CD4-positive, alpha-beta T cell treated with Interleukin-6 for 4 hours (primary cell): ENCODE measurements at places on chromosomes 16 and 17.

DNA sequence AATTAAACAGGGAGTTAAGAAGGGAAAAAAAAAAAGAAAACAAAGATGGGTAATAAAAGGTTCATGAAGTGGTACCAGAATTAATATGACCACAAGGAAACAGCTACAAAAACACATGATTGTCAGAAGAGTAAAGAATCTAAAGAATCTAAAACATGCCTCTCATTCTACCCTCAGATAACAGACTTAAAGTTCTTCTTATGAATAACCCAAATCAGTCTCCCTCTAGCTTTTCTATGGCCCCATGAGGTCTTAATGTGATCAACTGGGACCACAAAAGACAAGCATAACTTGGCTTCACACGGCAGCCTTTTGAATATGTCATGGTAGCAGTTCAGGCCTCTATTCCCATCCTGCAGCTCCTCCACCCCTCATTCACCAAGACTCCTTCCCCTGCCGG, 6.9 kb downstream of the MYH10 start:
- no peak for DNase-seq

GRCh38 chr16:21197112-21197511, 14.3 kb downstream of the ZP2 start:
- DNase-seq, result no peak

- DNase-seq, result no peak
Measured at GRCh38 chr16:48914070-48914469, 304.1 kb upstream of the N4BP1 start.

DNA sequence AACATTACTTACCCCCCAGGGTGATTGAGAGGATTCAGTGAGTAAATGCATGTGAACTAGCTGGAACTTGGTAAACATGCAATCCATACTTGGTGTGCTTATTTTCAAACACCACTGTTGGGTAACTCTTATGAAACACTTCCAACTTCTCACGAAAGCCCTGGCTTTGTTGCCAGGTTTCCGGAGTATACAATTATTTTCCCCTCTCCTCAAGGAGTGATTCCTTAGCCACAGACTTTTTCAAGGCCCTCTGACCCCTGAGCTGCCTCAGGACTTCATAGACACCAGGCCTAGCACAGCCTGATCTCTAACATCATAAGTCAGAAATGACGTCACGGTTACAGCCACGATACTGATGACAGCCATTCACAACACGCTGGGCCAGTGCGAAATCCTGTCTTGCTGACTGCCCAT, 27.6 kb downstream of the HSD17B2 start:
- DNase-seq, result no peak

DNA sequence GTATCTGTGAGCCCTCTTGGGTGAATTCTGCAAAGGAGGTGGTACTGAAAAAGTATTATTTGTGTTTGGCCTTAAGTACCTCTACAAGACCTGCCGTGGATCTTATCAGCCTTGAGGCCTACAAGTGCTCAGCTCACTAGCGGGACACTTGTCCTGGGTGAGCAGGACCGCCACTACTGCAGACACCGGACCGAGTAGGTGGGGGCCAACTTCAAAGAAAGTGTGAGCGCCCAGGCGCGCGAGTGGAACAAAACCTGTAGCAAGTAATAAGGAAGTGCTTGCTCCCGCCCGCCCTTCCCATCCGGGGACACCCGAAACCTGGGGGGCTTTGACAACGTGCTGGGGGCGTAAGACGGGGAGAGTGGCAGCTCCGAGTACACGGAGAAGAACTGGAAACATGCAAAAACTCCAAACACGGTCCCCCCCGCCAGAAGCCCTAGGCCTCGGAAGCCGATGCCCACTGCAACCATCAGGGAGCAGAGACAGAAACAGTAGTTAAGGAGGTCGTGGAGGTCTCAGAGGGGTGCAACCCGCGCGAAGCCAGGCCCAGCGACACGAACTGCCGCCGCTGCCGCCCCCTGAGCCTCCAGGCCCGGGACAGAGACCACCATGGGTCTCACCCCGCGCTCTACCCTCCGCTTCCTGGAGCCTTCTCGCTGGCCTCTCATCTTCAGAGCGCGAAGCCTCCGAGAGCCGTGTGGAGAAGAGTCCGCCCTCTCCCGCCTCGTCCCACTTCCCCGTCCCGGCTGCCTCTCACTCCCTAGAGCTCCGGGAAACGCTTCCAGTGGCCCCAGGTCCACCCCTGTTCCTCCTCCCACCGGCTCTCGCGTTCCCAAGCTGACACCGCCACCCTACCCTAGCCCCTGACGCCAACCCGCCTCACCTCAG, 537 bp downstream of the CNOT1 start:
- peak; percentile 58 for DNase-seq

DNA sequence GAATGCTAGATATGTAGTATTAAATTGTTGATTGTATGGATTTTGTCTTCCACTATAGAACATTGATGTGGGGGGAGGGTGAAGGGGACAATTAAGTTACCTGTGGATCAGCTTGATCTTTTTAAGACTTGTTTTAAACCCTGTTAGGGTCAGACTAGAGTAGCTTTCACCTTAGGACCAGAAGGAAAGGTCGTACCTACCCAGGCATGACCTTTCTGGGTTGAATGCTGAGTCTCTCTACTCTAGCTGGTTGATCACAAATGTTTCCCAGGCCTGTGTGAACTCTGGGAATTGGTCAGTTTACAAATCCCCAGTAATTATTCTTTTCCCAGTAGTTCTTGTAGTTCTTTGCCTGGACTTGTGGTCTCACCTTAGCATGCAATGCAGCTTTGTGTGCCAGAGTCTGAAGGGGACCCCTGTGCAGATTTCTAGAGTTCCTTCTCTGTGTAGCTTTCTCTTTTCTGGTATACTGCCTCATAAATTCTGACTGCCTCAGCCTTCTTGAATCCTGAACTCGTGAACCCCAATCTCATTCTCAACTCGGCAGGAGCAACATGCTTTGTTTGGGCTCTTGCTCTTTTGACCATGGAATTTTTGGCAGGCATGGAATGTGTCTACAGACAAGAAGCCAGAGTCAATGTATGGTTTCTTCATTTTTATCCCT, 54.1 kb downstream of the VMP1 start:
- no peak for DNase-seq

GRCh38 chr16:50263060-50263909, 3.1 kb upstream of the ADCY7 start:
- no peak for DNase-seq

GRCh38 chr16:22075043-22075757, 17.1 kb upstream of the VWA3A start:
- no peak for DNase-seq

- no peak for DNase-seq
Measured at GRCh38 chr17:63173450-63173849, 207.4 kb downstream of the TANC2 start.

- DNase-seq, result peak; percentile 55
Measured at GRCh38 chr17:48429156-48429555, 858 bp downstream of the SKAP1 start.

DNA sequence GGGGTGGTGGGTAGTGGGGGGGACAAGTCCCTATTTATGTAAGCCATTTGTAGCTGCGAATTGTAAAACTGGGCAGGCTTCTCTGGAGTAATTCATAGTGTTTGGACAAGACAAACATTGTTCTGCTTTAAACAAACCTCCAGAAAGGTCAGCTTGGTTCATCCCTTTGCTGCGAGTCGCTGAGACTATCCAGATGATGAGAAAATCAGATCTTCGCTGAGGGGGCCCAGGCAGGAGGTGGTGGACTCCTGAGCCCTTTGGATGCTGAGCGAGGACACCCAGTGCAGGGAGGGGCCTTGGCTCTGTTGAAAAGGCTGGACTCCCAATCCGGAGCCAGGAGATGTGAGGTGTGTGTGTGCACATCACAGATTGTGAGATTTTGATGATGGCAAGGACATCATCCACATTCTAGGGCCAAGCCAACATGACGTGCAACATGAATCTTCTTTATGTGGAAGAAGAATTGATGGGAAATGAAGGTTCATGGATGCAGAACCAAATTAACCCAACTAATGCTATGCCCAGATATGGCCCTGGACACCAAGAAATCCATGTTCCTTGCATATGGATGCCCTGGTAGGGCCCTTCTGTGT, 15.0 kb upstream of the NTN1 start:
- no peak for DNase-seq

DNA sequence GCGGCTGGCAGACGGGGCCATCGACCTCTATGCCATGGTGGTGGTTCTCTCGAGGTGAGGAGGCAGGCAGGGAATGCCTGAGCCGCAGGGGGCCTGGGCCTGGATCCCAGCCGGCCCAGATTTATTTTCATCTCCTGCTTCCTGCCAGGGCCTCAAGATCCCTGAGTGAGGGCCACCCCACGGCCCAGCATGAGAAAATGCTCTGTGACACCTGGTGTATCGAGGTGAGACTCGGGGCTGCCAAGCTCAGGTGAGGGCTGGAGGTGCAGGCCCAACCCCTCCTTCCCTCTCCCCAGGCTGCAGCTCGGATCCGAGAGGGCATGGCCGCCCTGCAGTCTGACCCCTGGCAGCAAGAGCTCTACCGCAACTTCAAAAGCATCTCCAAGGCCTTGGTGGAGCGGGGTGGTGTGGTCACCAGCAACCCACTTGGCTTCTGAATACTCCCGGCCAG, 4.9 kb downstream of the ACADVL start:
- no peak for DNase-seq

DNA sequence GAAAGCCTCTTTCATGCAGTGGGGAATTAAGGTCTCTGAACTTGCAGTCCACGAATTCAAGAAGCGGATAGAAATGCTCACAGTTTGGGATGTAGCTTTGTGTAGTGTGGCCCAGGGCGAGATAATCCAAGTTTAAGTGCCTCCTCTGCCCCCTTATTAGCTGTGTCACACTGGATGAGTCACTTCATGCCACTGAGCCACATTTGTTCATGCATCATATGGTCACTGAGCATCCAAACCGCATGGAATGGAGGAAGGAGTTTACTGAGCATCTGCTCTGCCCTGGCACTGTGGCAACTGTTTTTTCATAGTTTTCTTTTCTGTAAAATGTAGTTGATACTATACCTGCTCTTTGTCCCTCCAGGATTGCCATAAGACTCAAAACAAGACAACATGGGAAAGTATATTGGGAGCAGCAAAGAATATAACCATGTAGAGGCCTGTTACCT, 15.1 kb upstream of the DHX8 start:
- DNase-seq, result no peak

GRCh38 chr17:2250140-2251095, 53.2 kb downstream of the SMG6 start:
- DNase-seq, result peak; percentile 62

GRCh38 chr16:89300311-89300975, 82.9 kb downstream of the ZNF778 start:
- no peak for DNase-seq

- DNase-seq, result no peak
Measured at GRCh38 chr17:48219617-48220016, 112.1 kb downstream of the SNX11 start.

- no peak for DNase-seq
Measured at GRCh38 chr16:56102183-56102686, 89.1 kb upstream of the GNAO1 start.

- peak; percentile 29 for DNase-seq
Measured at GRCh38 chr16:68756239-68756915, 19.3 kb downstream of the CDH1 start.

GRCh38 chr17:5883775-5884665, 186.2 kb upstream of the WSCD1 start:
- DNase-seq, result no peak

DNA sequence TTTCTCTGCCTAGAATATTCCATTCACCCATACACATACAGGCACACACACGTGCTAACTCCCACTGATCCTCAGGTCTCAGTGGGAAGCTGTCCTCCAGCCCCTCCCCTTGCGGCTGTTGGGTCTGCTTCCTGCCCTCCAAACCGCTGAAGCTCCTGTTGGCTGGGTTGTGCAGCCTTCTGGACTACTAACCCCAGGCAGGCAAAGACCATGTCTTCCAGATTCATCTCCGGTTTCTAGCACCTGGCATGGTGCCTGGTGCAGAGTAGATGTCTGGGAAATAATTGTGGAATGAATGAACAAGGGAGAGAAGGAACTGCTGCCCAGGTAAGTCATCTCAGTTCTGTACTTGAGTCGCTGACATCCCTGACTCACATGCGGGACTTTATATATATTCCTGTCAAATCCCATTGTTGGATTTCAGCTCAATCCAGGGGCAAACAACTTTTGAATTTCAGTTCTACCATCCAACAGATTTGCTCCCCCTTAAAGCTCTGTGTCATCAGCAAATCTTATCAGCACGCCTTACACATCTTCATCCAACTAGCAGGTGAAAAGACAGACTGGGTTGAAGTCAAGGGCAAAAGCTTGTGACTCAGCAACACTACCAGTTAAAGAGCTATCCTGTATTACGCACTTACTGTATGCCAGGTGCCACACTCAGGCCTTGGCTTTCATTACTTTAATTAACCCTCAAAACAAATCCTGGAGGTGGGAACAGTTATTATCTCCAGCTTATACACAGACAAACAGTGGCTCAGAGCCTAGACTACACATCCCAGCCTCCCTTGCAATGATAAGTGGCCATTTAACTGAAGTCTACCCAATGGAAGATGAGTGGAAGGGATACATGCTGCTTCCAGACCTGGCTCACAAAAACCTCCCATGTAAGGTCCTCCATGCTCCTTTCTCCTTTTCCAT, 51.1 kb downstream of the SRCIN1 start:
- no peak for DNase-seq

- DNase-seq, result no peak
Measured at GRCh38 chr17:55177159-55177854, 87.5 kb upstream of the HLF start.

- DNase-seq, result no peak
Measured at GRCh38 chr17:41972571-41973407, 6.2 kb downstream of the CNP start.

DNA sequence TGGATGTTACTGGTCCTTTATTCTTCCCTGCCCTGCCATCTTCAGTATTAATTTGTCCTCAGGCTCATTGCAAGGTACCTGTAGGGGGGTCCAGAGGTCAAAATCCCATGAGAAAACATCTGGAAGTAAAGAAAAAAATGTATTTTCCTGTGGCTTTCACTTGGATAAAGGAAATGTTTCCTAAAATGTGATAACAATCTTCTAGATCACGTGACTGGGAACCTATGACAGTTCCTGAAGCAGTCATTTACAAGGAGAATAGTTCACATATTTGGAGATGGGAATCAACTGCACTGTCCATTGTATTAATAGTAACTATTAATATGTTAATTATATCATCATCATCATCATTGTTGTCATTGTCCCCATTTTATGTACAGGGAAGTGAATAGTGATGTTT, 915.1 kb upstream of the EEF2KMT start:
- no peak for DNase-seq

- no peak for DNase-seq
Measured at GRCh38 chr16:21986692-21987246, 14.1 kb downstream of the PDZD9 start.

DNA sequence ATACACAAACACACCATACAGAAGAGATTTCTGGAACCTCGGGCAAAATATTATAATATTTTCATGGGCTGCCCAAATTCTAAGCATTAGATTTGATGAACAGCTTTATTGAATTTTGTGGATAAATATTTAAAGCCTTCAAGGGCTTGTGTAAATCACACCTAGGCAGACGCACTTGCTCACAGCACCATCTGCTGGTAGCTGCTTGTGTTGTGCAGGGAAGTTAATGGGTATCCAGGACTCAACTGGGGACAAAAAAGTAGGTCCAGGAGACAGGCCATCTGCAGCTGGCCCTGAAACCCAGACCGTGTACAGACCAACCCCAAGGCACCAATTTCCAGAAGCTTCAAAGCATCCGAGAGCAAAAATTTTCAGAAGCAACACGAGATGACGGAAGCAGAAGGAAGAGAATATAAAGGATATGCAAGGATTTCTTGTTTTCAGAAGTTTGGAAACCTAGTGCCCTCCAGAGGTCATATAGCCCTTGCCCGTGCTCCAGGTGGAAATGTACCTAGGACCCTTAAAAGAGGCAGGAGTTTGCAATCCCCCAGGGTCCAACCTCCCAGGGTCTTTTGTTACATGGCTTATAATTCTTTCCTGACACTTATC, 140.0 kb downstream of the CHD9NB start:
- no peak for DNase-seq

GRCh38 chr17:47873200-47874090, 22.5 kb upstream of the SP6 start:
- DNase-seq, result no peak
